ENCODE measurements at places on chromosomes 7 and 10.

GRCh38 chr7:55335151-55335550 is 30.0 kb upstream of the LANCL2 start:
- no peak for DNase-seq

DNA sequence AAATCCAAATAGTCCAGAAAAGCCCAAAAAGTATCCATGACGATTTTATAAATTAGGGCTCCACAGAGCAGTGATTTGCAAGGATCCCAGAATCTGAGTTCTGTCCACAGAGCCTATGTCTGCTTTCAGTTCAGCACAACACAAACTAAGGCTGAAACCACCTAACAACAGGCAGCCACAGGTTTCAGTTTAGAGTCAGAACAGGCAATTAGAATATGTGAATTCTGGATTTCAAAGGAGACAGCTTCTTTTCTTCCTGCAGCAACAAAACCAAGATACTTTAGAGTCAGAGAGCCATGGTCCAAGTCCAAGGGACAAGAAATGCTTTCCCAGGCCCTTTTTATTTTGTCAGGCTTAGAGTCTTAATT is 23.6 kb downstream of the IFIT3 start:
- DNase-seq = no peak

- no peak for DNase-seq
Measured at GRCh38 chr7:158742065-158742821, 37.6 kb upstream of the NCAPG2 start.

GRCh38 chr10:119496273-119496672 is 46.2 kb downstream of the RGS10 start:
- no peak for DNase-seq

DNA sequence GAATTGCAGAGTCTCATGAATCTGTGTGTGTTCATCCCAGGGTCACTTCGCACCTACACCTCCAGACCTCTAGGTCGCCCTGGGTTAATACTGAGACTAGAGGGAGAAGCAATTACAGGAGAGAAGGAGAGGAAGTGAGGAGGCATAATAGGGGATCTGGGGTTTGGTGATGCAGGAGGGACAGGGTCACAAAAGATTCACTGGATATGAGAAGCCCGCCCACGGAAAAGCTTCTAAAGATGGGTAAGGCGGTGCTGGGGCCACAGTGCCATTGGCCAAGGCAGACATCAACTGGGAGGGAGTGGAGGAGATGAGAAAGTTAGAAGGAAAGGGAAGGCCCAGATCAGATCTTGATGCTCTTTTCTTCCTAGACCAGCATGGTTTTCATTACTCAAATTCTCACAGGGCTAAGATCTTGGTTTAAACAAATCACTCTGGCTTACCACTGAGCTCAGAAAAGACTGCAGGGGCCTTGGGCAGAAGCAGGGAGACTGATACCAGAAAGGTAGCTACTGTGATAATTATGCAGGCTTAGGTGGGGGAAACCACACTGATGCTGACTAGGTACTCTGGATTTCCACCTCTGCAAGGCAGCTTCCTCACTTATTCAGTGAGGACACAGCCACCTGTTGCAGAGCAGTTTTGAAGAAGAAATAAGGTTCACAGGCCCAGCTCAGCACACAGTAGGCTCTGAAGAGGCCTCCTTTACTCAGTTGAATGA is 17.4 kb upstream of the ZNF273 start:
- no peak for DNase-seq

- no peak for DNase-seq
Measured at GRCh38 chr10:75487755-75488125, 56.3 kb downstream of the LRMDA start.

DNA sequence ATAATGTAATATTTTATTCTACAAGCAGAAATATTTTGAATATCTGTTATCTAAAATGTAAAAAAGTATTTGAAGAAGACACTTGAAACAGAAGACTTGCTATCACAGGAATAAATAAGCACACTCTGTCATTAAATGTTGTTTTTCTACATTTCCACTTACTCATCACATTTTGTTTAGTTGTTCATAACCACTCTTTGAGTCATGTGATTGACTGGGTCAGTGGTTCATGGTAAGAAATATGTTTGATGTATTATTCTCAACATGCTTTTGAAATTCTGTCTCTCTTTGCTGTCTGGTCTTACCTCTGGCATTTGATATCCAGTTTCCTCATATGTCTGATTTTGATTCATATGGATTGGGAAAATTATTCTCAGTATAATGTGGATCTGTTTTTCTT is 171.8 kb downstream of the SUGCT start:
- DNase-seq = no peak

- DNase-seq = no peak
Measured at GRCh38 chr10:119341459-119342301, 134.3 kb downstream of the GRK5 start.

GRCh38 chr7:139950881-139951525 is 111.7 kb downstream of the PARP12 start:
- DNase-seq = no peak

DNA sequence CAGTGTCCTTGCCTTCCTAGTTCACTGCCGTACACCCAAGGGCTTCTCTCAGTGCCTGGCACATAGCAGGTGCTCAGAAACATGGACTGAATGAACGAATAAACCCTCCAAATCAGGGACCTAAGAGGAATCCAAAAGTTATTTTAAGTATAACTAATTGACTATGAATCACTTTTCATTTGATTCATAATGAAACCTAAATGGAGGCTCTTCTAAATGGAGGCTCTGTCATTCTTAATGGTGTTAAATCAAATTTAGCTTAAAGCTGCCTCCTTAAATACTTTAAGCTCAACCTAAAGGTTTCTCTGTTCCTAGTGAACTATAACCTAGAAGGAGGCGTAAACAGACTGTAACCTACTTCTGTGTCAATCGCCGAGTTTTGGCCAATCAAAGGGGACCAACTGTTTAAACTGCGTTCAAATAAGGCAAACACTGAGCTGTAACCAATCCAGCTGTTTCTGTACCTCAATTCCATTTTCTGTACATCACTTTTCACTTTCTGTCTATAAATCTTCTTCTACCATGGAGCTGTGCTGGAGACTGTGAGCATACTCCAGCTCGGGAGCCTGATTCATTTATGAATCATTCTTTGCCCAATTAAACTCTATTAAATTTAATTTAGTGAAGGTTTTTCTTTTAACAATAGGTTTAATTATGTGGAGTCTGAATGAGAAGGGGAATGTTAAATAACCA is 11.0 kb downstream of the PYROXD2 start:
- DNase-seq = no peak

- no peak for DNase-seq
Measured at GRCh38 chr7:107946451-107946850, 55.5 kb downstream of the DLD start.

- no peak for DNase-seq
Measured at GRCh38 chr10:99450624-99451498, 20.4 kb upstream of the GOT1 start.

- DNase-seq = no peak
Measured at GRCh38 chr10:130747356-130747755, 564.2 kb downstream of the TCERG1L start.

GRCh38 chr10:26887611-26888215 is 27.0 kb upstream of the ABI1 start:
- DNase-seq = no peak

DNA sequence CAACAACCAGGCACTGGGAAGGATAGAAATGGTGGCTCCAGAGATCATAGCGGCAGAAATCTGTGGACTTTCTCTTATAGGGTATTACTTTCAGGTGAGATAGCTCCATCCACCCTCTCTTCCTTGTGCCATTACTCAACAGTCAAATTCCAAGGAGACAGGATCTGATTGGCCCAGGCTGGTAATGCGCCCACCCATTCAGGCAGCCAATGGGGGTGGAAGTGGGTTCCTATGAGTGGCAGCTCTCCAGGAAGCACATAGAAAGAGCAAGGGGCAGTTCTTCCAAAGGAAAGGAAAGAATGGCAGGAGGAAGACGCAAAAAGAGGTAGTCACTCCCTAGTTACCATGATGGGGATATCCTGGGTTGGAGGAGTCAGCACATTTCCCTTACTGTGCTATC is 94.4 kb downstream of the STRA8 start:
- no peak for DNase-seq

GRCh38 chr7:17497549-17498167 is 199.2 kb downstream of the AHR start:
- DNase-seq = no peak
